Pancreas (tissue), 10 donors: ENCODE measurements at places on chromosomes 5 and 9.

DNA sequence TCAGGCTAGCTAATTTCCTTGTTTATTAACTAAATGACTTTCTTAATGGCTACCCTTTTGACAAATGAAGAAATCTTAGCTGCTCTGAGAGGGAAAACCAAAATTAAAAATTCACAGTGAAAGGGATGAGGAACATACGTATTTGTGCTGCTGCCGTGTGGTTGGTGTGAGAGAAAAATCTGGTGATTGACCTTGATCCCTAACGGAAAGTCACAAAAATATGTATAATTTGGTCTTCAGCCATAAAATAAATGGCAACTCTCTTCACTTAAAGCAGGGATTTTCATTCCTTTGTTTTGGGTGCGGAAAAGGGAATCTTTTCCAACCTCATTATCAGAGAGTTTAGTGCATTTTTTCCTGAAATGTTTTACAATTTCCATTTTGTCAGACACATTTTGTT, 40.4 kb downstream of the PAM start:
- DNase-seq, result no peak

- no peak for DNase-seq
These were observed 191.5 kb upstream of the GNA14 start for GRCh38 chr9:77839459-77840140.

- DNase-seq, result no peak
These were observed 7.4 kb upstream of the GSN start for GRCh38 chr9:121260457-121261106.

GRCh38 chr9:68802525-68803015, 97.5 kb downstream of the PIP5K1B start:
- no peak for DNase-seq

DNA sequence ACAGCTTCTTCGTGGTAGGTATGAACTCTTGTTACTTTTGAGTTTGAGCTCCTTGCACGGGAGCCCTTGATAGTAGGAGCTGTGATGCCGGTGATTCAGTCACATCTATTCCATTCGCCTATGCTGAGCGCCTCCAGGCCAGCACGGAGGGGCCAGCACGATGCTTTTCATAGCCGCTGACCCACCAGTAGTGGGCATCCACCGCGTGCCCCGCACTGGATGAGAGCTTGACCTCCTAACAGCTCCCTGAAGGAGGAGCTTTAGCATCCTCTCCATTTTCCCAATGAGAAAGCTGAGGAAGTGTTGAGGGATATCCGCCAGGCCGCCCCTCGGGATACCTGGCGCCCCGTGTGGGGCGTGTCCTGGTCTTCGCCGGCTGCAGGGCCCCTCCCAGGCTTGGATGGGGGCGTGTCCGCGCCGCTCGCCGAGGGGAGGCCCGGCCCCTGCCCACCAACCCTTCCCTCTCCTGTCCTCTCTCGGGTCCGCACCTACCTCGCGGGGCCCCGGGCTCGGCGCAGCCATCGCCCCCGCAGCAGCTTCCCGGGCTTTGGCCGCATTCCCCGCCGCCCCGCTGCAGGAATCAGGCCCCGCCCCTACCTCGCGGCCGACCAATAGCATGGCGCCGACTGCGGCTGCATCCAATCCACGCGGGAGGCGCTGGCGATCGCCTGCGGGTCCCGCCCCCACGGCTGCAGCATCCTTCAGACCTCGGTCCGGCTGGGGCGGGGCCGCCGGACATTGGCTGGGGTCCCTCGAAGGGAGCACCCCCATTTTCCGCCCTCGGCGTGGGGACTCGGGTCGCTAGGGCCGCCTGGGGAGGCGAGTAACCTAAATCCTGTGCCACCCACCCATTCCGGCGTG, at the start of gene PIP5KL1:
Gene PIP5KL1 (minus strand): TSS at position 547 of the 861 bp plus-strand sequence. CDS start 25 bp downstream, at position 522.
- no peak for DNase-seq

DNA sequence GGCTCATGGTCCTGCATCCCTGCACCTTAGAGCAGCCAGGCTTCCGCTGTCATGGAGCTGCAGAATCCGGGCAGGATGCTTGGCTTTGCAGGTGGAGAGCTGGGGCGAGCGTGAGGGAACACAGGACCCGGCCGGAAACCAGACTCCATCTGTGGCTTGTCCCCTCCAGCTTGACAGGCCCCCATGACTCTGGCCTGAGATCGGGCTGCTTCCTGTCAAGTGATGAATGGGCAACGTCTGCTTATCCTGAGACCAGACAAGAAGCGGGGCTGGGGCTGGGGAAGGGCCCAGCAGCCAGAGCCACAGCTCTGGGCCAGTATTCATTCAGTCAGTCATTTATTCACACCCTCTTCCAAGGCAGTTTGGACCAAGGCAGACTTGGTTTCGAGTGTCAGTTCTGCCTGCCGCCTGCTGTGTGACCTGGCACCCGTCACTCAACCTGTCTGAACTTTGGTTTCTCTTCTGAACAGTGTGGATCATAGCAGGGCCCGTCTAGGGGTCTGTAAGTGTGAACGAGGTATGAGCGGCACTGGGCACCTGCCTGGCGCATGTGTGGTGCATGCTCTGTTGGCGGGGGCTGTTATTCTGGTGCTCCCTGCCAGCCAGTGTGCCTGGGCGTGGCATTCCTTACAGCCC, 37.5 kb downstream of the NEK6 start:
- no peak for DNase-seq

GRCh38 chr5:168950241-168950951, 350.5 kb downstream of the SLIT3 start:
- DNase-seq, result no peak

DNA sequence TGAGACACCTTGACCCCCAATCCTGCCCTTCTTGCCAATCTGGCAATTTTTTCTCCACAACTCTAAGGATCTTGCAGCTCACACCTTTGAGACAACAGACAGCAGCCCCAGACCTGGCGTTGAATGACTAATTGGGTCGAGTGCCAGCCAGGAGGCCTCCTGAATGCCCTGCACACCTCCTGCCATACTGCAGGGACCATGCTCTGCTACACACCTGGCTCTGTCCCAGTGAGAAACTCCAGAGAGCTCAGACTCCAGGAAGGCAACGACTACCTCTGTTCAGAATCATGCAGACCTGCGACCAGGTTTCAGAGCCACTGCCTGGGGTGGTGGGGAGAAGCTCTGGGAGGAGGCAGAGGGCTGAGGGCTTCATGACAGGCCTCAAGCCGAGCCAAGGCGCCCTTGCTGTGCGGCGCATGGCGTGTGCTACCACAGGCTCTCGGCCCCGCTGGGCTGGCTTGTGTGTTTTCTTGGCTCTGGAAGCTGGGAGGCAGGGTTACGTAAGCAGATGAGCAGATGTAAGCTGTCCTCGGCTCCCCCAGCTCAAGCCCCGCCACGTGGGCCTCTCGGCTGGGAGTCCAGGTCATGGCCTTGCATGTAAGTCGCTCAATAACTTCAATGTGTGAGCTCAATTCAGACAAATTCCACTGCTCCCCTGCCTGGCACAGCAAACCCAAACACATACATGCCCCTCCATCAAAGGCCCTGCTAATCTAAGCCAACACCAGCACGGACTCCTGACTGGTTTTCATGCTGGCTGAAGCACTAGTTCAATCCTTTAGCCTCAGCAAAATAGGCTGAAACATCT, 27.5 kb downstream of the B4GALT1 start:
- peak; percentile 32 for DNase-seq

GRCh38 chr9:6829027-6829426, 71.3 kb downstream of the KDM4C start:
- no peak for DNase-seq

- DNase-seq, result no peak
These were observed 60.9 kb downstream of the YTHDC2 start for GRCh38 chr5:113574417-113574816.

DNA sequence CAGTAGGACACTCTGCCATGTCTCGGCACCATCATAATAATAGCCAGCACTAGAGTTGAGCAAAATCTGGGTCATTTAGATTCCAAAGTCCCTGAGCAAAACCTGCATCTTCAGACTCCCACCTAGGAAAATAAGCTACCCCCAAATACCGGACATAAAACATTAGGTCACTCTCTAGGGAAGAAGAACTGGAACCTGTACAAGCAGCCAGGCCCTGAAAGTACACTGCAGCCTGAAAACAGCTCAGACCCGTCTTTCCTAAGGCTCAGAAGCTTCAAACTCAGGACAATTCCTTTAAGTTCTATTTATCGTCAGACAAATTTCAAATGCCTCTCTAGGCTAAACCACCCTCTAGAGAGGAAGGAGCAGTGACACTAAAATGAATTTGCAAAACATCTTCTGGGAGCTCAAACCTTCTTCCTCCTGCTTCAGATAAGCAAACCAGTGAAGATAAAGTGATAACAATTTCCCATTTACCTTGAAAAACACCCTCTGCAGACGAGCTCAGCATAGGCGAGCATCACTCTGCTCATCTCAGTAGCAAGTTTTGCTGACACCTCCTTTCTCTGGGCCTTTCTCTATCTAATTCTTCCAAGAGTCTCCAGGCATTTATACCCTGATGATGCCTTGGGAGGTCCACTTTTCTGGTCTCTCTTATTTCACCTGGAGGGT, 34.0 kb downstream of the ADAM19 start:
- no peak for DNase-seq

- no peak for DNase-seq
These were observed 63.8 kb downstream of the VAV2 start for GRCh38 chr9:133928248-133928764.

DNA sequence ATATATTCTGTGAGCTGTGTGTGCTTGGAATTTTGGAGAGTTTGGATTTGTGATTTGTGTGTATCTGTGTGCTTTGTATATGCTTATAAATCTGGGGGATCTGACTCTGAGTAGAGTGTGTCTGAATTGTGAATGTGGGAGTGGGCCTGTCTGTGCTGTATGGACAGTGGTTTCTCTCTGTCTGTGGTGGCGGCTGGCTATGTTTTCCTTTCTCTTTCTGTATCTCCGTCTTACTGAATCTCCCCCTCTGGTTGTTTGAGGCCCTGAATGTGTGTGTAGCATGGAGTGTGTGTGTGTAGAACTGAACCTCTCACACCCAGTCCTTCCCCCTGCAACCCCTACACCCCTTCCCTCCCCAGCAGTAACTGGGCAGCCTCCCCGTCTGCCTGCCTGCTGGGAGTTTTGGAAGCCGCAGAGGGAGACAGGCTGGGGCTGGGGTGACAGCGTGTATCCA, 4.7 kb downstream of the CXXC5 start:
- no peak for DNase-seq

DNA sequence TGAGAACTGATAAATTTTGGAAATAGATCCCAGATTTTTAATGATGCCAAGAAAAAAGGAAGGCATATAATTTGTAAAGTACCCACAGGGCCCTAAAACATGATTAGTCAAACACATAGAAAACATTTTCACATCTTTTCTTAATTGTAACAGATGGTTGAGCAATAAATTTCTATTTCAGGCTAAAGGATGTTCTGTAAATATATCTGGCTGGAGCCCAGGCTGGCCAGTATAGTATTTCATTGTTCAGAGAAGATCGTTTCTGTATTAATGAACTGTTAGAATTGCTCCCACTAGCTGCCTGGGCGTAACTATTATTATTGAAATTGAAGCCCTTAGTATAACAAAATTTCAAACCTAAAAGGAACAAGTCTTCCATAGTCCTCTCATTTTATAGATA, 105.3 kb upstream of the SMC2 start:
- no peak for DNase-seq

DNA sequence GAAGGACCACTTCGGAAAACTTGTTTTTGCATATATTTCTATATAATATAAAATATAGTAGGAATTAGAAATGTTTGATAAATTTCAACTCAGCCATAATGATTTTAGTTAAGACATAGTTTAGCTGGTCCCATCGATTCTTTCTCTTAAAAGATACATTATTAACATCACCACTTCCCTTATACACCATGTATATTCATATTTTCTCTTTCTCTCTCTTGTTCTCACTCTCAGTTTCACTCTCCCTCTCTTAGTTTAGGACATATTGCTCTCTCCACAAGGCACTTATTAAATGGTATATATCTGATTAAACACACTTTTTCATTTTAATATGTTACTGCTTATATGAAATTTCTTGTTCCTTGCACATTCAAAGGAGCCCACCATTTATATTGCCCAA, 90.1 kb upstream of the RASEF start:
- DNase-seq, result no peak

DNA sequence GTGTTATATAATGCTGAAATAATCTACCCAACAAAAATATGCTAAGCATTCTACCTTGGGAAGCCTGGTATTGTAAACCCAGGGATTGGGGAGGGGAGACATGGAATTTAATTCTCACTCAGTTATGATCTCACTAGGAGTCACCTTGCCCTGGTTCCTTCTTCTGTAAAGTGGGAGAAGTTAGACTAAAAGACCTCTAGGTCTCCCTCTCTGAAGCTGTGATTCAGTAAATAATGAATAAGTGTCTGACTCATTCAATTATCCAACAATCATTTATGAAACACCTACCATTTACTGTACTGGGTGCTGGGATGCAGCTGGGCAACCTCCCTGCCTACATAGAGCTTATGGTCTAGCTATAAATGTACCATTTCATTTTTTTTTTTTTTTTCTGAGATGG, 20.2 kb upstream of the SPARC start:
- DNase-seq, result no peak

DNA sequence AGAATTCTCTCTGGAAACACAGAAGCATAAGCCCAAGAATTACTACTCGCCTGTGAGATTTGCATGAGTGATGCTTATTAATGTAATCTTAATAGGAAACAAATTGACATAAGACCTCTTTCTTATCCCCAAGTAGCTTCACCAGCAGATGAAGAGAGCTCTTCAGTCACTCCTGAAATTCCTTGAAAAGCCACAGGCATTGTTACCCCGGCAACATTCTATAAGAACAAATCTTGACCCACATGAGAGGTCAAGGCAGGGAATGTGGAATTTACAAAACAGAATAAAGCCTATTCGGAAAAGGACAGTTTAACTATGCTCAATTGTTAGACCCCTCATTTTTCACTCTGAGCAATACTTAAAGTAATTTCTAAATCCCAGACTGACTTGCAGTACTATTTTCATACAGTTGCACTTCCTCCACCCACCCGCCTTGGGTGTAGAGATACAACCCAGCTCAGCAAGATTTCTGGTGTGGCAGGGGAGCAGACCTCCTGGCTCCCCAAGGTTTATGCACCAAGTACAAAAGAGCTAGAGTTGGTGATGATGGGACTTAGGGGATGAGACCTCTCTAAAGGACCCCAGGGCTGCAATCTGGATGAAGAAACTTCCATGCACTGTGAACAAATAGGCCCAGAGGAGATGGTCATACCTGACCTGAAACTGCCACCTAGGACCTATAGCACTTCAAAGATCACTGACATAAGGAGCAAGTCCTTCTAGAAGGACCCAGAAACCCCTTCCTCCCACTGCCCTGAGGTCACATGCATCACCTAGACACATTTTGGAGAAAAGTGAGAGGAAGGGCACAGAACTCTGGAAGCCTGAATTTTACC, 242.1 kb downstream of the ZNF608 start:
- DNase-seq, result no peak

GRCh38 chr5:89047571-89047970, 164.6 kb upstream of the MEF2C start:
- DNase-seq, result no peak

GRCh38 chr5:107425541-107426031, 245.2 kb downstream of the EFNA5 start:
- no peak for DNase-seq

- DNase-seq, result no peak
These were observed 418.8 kb downstream of the MAN2A1 start for GRCh38 chr5:110108520-110108919.

- no peak for DNase-seq
These were observed 521.0 kb upstream of the SEMA6A start for GRCh38 chr5:117095346-117096332.
